ENCODE measurements at places on chromosomes 4 and X.
A peak's percentile ranks its signal among the peaks of the same experiment; 100 is the strongest.

- DNase-seq = no peak
Observed at GRCh38 chr4:54496412-54496811, 161.3 kb upstream of the KIT start.

GRCh38 chr4:4810092-4810774 lies 49.2 kb upstream of the MSX1 start:
- no peak for DNase-seq

DNA sequence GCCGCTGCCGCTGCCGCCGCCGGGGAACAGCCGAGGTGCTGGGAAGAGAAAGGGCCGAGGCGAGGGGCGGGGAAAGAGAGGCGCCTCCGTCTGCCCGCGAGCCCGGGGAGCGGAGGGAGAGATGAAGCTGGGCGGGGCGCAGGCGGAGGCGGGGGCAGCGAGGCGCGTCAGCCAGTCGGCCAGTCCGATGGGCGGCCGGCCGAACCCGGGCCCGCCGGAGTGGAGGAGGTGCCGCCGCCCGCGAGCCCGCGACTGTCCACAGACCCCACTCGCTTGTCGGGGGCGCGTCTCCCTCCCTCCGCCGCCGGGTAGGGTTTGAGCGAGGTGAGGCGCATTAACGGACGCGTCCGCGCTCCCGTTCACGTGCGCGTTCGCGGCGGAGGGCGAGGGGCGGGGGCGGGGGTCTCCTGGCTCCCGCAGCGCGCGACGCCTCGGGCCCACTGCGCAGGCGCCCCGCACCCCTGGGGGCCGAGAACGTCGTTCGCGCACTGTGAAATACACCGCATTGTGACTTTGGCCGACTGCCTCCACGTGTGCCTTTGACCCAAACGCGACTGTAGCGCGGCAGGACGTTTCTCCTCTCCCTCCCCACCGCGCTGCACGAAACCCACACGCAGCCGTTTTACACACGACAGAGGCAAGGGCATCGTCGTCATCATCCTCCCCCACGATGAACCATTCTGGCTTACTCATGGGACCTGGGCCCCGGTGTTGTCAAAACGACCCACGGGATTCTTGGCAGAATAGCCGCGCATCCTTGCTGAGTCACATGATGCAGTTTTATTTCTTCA lies at the start of gene NUDT11:
Gene NUDT11 (minus strand): TSS at position 92 of the 791 bp plus-strand sequence. CDS start 148 bp downstream, outside the sequence.
- peak; percentile 57 for DNase-seq

GRCh38 chrX:50779694-50780093 lies 34.3 kb downstream of the SHROOM4 start:
- DNase-seq = no peak

DNA sequence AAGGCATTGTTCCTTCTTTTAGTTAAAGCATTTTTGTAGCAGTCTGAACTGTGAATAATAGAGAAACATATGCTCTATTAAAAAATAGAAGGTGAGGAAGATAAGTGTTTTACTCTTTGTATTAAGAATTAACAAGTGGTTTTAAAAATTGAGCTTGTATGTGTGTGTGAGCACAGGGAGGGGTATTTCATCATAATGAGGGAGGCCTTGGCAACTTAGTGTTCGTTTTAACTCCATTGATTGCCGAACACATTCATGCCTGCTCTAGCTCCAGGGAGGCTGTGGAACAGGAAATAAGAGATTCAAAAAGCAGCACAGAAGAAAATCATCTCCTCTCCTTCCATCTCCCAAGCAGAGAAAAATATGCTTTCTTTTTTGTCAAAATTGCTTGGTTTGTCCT lies 14.8 kb downstream of the SHROOM3 start:
- no peak for DNase-seq

GRCh38 chrX:150200820-150201287 lies 162.3 kb upstream of the MAMLD1 start:
- DNase-seq = peak; percentile 71

DNA sequence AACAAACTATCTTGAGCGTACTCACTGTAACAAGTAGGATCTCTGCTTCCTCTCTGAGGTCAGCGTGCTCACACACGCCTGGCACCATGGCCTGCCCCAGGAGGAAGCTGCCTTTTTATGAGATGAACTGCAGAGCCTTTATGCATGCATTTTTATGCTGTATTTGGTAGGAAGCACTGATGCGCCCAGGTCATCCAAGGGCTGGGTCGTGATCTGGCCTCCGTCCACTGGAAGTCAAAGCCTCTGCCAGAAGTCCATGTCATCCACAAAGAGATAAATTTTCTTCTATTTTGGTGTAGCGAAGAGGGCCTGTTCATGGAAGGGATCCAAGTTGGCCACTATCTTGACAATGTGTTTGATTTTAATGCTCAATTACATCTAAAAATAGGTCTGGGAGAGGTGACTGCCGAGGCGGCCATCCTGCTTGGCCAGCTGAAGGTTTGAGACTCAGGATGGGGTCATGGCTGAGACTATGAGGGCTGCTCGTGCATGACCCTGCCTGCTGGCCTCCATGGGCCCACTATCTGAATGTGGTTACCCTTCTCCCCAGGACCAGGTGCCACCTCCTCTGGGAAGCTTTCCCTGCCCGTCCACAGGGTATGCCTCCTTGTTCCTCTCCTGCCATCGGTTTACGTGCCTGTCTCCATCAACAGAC lies 50.3 kb downstream of the HTRA3 start:
- no peak for DNase-seq

DNA sequence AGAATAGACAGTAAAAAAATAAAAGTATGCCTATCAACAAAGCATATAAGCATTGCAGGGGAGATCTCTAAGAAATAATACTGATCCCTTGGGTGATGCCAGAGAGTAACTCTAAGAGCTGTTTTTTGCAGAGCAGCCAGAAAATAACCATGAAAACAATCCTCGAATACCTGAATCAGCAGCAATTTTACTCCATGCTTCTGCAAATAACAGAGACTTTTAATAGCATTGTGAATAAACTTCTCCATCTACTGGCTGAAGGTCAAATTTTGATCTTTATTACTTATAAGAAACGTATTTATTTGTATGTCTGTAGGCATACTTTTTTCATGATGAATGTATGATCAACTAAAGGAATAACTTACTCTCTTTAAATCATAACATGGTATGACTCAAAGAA lies 334.5 kb downstream of the GALNTL6 start:
- DNase-seq = no peak

- no peak for DNase-seq
Observed at GRCh38 chr4:179977378-179977777, 2265.8 kb upstream of the TENM3 start.

- no peak for DNase-seq
Observed at GRCh38 chrX:97389761-97390192, 506.1 kb downstream of the RPA4 start.

DNA sequence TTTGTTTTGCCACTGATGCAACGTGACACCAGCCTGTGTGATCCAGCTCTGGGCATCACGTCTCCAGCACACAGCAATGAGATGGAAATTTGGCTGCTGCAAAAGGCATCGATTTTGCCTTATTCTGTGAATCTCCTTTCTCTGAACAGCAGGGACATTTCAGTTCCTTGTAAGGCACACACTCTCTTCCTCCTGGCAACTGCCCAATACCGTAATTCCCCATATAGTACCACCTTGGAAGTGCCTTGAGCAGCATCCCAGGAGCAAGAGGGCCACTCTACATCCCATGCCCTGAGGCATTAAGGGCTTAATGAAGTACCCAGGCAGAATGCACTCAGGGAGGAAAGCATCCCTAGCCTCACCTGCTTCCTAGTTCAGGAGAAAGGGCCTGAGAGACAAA lies 10.5 kb upstream of the MAMLD1 start:
- DNase-seq = no peak

DNA sequence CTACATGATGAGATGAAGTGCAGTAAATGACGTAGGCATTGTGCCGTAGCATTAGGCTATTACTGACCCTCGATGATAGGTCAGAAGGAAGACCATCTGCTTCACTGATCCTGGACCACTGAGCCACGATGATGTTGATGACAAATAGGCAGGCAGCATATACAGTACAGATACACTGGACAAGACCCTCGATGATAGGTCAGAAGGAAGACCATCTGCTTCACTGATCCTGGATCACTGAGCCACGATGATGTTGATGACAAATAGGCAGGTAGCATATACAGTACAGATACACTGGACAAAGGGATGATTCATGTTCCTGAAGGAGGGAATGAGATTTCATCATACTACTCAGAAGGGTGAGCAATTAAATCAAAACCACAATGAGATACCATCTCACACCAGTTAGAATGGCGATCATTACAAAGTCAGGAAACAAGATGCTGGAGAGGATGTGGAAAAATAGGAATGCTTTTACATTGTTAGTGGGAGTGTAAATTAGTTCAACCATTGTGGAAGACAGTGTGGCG lies 50.9 kb downstream of the BEND4 start:
- no peak for DNase-seq

DNA sequence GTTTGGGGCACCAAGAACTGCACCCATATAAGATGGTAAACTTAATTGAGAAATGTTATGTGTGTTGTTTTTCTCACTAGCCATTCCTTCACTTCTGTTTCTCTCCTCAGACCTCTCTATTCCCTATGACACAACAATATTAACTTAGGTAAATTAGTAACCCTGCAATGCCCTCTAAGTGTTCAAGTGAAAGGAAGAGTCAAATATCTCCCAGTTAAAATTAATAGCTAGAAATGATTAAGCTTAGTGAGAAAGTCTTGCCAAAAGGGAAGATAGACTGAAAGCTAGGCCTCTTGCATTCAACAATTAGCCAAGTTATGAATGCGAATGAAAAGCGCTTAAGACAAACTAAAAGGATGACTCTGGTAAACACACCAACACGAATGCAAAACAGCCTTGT lies 132.9 kb upstream of the KLF8 start:
- DNase-seq = no peak

DNA sequence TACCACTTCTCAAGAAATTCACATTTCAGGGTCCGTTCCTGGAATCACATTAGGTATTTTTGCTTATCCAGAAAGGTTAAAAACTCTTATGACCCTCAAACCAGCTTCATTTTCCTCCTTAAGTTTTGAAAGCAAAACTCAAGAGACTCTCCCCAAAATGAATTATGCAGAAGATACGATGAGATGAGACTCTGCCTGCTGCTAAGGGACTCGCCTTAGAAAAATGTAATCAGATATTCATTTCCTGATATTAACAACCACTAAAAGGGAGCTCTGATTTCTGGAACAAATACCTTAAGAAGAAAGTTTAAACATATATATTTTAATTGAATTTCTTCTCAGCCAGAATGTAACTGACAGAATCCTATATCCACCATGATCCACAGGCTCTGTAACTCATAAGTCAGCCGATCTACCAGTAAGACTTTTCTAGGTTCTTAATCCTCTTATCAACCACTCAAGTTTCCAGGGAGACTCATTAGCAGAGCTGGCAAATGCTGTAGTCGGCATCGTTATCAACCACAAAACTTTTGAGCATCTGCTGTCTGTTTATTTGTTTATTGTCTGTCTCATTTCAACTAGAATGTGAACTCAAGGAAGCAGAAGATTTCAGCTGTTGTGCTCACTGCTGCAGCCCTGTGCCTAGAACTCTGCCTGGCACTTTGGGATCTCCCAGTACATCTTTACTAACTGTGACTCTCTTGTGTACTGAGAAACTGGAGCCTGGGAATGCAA lies 112.5 kb downstream of the LDB2 start:
- no peak for DNase-seq

GRCh38 chr4:129371926-129372325 lies 276.0 kb downstream of the C4orf33 start:
- no peak for DNase-seq

- no peak for DNase-seq
Observed at GRCh38 chrX:66024092-66024467, 15.8 kb downstream of the VSIG4 start.

DNA sequence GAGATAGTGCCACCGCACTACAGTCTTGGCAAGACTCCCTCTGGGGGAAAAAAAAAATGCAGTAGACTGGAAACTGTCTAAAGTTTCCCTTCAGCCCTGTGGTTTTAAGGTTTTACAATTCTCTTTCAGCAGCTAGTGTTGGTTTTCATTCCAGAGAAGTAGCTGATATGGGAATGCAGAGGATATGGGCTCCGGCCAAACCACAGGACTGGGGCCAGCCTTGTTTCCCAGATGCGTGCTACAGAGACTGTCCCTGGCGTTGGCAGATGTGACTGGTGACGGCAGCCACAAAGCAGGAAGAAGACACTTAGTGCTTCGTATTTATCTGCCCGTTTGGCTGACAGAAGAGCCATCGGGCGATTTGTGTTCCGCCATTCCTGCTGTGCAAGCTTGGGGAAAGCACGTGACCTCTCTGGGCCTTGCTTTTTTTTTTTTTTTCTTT lies 43.2 kb downstream of the ZBTB49 start:
- DNase-seq = no peak

DNA sequence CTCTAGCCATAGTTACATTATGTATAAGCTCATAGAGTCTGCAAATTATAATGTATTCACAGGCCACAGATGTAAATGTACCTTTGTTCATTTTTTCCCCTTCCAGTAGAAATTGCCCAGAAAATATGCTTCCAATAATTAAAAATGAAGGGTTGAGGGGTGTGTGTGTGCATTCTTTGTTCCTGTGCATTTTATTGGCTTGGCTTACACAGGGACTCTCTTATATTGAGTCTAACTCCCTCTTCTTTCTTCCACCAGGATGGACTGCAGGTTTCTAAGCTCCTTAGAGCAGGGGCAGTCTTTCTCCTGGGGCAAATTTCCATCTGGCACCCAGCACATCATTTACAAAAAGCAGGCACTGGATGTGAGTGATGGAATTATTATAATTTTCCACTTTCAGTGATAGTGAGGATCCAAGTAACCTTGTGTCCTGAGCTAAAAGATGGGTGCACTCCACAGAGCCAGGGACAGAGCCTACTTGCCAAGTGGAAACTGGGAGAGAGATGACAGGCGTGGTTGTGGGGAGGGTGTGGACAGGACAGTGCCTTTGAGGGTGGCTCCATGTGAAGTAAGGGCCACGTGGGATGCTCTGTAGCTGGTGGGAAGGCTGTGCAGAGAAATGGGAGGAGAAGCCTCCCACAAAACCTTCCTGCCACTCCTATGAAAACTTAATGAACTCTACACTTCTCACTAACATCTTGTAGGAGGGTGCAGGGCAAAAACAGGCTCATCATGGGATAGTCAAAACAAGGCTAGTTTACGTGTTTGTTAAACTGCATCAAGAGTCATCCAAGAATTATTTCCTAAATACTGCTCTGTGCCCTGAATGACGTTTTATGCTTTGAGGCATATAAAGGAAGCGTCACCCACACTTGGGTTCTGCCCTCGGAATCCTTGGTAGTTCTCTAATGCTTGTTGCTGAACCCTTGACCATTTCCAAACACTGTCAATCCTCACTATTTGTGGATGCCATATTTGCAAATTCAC lies 16.0 kb downstream of the IGFBP7 start:
- DNase-seq = no peak

DNA sequence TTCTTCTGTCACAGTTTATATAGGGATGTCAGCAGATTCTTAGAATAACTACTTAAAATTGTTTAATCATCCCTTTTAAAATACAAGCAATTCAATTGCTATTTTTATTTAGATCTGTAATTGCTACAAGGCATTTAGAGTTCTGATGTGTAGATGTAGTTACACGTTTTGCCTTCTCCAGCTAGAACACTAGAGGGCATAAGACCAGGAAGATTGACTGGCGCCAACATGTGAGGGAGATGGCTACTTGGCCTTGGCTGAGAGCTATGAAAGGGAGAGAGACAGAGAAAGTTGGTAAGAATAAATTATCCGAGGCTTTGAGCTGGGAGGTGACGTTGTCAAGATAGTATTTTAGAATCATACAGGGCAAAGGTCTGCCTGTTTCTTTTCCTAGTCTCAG lies 563.7 kb upstream of the PRKX start:
- no peak for DNase-seq
